ENCODE measurements at places on chromosomes 4 and X.

DNA sequence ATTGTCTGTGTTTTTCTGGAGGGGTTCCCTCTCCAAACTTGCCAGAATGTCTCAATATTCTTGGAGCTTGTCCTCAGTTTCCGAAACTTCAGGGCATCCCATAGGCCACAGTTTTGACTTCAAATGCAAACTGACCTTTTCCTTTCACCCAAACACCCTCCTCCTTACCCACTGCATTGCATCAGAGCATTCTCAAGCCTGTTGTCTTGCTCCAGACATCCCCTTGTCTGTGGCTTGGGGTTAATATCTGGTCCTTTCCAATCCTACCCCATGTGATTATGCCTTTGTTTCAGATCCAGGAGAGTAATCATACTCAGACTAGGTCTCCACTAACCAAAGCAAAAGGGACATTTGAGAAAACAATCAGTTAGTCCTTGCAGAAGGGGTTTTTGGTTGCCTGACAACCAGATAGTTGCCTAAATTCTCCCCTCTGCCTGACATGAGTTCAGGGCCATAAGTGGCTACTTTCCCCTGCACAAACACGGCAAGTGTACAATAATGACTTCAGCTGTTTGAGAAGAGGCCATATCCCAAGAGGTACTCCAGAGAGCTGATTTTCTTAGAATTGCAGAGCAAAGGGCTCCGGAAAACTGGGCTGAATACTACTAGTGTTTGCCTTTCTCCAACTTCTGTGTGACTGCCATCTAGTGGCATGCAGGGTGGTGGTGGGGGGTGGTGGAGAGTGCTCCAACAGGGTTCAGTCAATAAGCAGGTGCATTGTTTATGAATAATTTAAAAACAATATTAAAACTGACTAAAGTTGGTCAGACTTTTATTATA, 130.2 kb downstream of the CHRDL1 start:
- no peak for DNase-seq

GRCh38 chr4:121449416-121449815, 68.6 kb upstream of the QRFPR start:
- DNase-seq: no peak

- DNase-seq: no peak
Observed at GRCh38 chr4:86633854-86634253, 39.7 kb downstream of the PTPN13 start.

DNA sequence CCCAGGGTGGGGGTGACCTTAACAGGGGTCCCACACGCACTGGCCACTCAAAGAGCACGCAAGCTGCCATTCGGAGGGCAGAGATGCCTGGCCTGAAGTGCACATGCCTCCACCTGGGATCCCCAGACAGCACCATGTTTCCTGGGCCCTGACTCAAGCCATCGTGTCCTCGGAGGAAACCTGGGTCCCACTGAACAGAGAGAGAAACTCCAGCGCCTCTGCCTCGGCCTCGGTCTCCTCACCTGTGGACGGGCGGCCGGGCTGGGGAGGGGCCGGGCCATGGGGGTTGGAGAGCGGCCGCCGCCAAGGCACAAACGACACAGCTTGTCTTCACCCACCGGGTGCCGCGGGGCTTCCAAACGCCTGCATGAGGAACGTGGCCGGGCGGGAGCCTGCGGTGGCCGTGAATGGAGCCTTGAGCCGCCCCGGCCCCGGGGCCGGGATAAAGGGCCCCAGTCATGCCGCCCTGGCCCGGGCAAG, 30.0 kb upstream of the FGFR3 start:
- DNase-seq: no peak

- no peak for DNase-seq
Observed at GRCh38 chr4:57109411-57109846, 756 bp downstream of the IGFBP7 start.

DNA sequence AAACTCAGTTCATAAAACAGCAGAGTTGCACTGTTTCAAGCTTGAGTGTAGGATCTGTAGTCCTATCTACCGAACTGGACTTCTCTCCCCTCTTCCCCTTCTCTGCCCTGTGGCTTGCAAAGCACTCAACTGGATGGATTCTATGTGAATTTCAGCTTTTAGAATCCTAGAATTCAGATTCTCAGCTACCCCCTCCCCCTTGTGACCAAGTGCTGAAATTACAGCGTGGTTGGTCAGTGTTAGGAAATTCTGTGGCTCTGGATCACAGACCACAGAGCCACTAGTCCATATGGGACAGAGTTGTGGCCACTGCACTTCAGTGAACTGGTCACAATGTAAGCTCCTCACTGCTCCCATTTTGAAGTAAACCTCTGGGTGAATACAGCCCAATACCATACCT, 64.6 kb upstream of the TRPC5 start:
- DNase-seq: peak; percentile 12

DNA sequence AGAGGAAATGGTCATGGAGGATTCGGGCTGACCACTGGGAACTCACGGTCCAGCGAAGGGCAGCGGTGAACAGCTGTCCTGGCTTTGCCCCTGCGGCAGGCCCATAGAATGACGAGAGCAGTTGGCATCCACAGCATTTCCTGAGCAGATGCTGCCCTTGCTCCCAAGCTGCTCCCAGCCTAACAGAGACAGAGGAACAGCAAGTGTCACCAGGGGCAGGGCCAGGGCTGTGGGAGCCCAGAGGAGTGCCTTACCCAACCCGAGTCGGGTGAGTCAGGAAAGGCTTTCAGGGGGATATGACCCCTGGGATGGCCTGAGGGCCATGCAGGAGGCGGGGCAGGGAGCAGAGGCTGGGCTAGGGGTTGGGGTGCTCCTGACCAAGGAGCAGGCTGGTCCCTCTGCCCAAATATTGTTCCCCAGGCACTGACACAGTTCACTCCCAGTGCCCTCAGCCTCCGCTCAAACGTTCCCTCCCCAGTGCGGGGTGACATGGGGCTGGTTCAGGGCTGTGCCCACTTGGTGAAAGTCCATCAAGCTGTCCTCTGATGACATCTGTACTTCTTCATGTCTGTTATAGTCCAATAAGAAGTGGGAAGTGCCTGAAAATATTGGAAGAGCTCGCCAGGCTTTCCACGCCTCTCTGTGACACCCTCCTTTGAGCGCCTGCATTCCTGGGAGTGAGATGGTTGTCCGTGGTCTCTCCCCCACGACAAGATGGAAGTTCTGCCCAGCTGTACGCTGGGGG, 64.7 kb upstream of the GPR78 start:
- DNase-seq: no peak

DNA sequence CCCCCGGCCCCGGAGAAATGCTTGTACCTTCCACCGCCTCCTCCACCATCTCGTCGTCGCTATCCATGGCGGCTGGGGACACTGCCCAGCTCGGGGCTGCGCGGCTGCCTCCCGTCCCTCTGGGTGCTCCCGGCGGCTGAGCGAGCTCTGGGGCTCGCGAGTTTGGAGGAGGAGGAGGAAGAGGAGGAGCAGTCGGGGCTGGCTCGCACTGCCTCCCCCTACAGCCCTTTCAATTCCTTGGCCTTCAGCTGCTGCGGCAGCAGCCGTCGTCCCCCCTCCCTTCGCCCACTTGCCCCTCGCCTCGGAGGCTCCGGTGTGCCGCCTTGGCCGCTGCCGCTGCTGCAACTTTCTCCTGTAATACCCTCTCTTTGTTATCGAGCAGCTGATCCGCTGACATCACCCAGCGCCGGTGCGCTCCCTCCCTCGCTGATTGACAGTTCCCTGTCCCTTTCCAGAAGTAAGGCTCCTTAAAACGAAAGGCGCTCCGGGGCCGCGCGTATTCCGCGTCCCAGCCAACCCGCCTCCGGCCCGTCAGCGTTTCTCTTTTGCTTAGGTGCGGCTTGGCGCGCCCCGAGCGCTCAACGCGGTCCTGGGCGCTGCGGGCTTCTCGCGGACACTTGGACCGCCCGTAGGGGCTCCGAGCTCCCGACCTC, at the start of gene SETD7:
Gene SETD7, minus strand, starts transcription at position 149 of the 653 bp plus-strand sequence. Its CDS starts 82 bp downstream, at position 67.
- DNase-seq: peak; percentile 83

DNA sequence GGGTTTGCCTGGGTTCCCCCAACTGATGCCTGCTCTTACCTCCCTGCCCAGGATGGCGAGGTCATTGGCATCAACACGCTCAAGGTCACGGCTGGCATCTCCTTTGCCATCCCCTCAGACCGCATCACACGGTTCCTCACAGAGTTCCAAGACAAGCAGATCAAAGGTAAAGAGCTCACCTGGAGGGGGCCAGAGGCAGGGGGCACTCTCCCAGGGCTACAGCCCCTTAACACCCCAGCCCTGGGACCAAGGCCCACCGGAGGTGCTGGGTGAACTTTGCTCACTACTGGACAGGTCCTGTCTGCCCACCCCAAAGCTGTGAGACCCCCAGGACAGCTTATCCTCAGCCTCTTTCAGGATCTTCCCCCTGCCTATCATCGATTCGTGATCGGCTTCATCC, 24.5 kb downstream of the HTRA3 start:
- DNase-seq: no peak

DNA sequence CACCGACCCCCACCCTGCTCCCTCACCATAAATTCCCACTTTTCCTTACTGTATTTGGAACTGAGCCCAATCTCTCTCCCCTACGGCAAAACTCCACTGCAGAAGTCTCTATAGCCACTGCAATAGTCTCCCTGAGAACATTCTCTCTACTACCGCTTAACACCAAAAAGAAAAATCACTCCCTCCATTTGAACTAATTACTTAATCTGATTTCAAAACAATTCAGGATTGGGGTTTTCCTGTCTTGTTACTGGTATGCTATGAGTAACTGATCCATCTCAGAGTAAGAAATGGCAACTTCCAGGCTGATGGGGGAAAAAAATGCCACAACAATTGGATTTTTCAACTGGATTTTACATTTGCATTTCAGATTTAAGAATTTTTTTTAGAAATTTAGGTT, 5.8 kb downstream of the PAPSS1 start:
- DNase-seq: no peak

DNA sequence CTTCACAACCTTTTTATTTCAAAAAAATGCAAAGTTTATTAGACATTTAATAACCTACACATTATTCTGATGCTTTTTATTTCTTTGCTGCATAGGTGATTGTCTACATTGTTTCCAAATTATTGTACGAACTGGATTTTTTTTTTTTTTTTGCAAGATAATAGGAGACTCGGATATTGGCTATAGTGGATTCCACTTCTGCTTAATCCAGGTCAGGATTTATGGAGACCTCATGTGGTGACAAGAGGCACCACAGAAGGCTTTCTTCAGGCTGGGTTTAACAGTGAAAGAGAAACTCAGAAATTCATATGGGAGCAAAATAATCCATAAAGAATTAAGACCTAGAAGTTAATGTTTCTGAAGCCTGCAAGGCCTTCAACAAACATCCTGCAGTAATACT, 2.4 kb upstream of the SLIT2 start:
- peak; percentile 57 for DNase-seq

DNA sequence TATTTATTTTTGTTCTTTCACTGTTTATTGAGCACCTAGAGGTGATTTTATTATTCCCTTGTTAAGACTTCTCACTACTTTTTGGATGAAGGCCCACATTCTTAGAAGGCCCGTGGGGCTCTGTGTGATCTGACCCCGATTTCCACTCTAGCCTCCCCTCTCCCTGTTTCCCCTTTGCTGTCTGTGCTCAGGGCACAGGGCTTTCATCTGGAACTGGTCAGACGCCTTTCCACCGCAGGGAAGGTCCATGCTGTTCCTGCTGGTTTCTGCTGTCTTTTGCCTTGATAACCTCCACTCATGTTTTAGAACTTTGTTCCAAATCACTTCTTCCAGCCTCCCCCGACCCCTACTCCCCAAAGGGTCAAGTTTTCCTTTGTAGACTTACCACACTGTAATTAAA, 31.3 kb upstream of the ANAPC4 start:
- no peak for DNase-seq

DNA sequence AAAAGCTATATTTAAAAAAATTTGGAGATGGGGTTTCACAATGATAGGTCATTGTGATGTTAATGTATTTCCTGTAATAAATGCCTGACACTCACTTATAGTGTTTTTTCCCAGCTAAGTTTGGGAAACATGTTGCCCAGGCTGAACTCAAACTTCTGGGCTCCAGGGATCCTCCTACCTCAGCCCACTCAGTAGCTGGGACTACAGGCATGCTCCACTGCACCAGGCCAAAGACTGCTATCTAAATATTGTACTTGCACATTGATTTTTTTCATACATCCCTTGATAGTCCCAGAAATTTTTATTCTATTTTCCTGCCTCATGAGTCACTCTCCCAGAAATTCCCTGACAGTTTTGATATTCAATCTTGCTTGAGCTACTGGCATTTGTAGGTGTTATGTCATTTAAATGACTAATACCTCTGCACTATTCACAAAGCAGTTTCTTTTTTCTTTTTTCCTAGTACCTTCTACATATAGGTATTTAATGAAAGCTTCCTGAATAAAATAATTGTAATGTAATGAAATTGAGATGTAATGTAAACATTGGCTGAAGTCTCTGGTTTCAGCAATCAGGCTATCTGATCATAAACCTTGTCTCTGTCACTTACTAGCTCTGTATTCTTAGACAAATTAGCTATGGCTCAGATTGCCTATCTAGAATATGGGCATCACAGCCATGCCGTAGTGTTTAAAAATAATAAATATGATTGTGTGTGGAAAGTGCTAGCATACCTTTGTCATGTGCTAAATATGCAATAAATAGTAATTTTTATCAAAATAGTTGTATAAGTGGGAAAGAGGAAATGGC, 1973.0 kb upstream of the AGA start:
- no peak for DNase-seq

- no peak for DNase-seq
Observed at GRCh38 chrX:96729053-96729452, 44.4 kb downstream of the DIAPH2 start.

GRCh38 chrX:153657161-153657560, 10.2 kb downstream of the DUSP9 start:
- DNase-seq: no peak

DNA sequence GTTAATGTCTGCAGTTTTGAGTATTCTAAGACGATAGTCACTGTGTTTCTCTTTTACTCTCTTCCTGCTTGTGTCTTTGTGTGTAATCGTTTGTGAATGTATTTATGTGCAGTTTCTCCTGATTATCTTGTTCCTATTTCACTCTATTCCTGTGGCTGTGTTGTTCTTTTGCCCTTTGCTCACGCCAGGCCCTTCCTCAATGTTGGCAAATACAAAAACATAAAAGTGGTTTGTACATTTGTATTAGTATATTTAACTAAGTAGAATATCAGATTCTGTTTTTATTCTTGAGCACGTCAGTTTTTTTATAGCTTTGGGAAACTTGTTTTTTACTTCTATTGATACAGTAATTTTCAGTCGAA, 107.6 kb upstream of the BMPR1B start:
- DNase-seq: no peak

All from T47D (cell line).